8988T (cell line): ENCODE measurements at places on chromosomes 11 and 22.

GRCh38 chr11:123093739-123094138 lies 31.8 kb upstream of the HSPA8 start:
- DNase-seq: no peak

DNA sequence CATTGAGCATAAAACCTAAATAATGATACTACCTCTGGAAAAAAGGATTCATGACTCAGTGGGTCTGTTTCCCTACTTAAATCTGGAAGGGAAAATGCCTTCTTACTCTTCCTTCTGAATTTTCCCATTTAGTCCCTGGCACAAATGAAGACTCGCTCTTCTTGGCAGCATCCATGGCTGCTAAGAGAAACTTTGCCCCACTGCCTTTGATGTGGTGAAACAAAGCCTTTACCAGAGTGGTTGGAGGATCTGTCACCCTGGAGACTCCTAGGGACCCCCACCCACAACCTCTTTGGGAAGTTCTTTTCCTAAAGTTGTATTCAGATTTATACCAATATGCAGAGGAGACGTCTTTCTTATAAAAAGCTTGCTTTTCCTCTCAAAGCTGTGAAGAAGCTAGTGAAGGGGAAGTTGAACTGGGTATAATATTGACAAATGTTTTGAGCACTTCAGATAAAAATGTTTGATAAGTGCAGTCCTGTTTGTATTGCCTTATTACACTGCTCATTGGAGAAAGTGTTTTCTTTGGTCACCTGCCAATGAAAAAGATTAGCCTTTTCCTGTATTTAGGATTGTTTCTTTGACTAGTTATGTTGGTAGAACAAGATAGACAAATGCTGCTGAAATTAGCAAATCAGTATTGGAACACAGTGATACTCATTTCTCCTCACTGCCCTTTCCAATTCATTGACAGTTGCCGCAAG lies 77.3 kb downstream of the ARFGAP2 start:
- no peak for DNase-seq

- no peak for DNase-seq
Measured at GRCh38 chr11:20008190-20008870, 151.9 kb downstream of the DBX1 start.

GRCh38 chr11:80925321-80925720 lies 1484.5 kb upstream of the TENM4 start:
- no peak for DNase-seq

- DNase-seq: no peak
Measured at GRCh38 chr11:81655351-81655750, 1078.3 kb downstream of the FAM181B start.

- no peak for DNase-seq
Measured at GRCh38 chr11:72668629-72669347, 5.4 kb downstream of the PDE2A start.

DNA sequence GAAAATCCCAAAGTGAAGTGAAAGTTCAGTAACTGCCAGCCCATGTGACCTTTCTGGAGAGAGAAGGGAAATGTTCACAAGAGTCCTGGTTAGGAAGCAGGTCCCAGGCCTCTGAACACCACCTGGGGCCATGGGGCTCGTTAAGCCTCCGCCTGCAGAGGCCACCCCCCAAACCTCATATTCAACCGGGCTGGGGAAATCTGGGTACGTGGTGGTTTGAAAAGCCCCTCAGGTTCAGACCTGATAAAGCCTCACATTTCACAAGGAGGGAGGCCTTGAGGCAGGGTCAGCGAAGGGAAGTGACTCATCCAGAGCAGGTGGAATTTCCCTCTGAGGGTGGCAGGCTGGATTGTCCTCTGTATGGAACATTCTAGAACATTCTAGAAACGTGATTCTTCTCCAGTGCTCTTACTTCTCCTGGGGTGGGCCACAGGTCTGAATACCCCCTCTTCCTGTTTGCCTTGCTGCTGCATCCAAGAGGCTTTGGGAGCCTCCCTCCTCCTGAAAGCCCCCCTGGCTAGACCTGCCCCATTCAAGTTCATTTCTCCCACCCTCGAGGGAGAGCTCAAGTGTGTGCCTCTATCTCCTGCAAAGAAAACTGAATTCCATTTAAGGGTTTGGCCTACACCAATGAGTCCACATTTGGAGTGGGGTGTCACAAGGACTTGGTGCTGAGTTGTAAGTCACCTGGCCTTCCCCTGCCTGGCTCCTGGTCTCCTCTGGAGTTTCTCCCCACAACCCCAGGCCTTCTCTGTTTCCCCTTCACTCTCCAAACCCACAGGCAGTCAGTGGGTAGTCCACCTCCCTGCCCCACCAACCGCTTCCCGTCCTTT lies 6.3 kb downstream of the FXYD2 start:
- DNase-seq: no peak

DNA sequence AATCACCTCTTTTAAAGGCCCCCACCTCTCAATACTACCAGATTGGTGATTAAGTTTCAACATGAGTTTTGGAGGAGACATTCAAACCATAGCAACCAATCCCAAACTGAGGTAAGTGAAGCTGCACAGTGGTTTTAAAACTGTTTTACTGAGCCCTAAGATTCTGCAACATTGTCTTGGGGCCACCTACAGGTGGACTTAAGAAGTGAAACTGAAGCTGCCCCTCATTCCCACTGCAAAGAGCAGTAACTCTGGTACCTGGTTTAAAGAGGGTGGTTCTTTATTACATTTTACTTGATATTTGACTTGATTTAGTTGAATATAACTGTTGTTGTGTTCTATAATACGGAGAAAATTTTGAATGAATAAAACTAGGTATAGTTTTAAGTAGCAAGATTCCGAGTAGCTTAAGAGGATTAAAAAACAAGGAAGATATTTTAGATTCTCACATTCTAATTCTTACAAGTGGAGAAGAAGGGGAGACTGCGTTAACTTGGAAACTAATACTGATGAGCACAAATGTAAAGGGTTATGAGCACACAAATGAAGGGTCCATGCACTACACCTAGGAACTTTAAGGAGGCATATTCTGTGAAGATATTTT lies 26.7 kb downstream of the SYT9 start:
- peak; percentile 23 for DNase-seq

GRCh38 chr11:107924306-107924705 lies 3.9 kb upstream of the RAB39A start:
- DNase-seq: no peak

DNA sequence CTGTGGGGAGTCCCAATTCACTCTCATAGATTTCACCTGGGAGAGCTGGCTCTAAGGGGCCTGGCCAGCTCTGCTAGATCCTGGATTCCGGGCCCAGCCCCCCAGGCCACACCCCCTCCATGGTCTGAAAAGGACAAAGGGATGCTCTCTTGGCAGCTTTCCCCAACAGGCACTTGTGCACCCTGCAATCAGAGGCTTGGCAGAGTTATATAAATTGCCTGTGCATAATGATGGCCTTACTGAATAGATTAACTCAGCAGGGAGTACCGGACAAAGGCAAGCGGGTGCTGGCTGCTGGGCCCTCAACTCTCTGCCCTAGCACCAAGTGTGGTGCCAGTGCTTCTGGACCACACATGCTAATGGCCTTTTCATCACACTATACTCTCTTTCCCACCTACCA lies 461.6 kb downstream of the BUD13 start:
- DNase-seq: no peak

- DNase-seq: no peak
Measured at GRCh38 chr11:58503361-58503856, 4.5 kb downstream of the OR5B21 start.

DNA sequence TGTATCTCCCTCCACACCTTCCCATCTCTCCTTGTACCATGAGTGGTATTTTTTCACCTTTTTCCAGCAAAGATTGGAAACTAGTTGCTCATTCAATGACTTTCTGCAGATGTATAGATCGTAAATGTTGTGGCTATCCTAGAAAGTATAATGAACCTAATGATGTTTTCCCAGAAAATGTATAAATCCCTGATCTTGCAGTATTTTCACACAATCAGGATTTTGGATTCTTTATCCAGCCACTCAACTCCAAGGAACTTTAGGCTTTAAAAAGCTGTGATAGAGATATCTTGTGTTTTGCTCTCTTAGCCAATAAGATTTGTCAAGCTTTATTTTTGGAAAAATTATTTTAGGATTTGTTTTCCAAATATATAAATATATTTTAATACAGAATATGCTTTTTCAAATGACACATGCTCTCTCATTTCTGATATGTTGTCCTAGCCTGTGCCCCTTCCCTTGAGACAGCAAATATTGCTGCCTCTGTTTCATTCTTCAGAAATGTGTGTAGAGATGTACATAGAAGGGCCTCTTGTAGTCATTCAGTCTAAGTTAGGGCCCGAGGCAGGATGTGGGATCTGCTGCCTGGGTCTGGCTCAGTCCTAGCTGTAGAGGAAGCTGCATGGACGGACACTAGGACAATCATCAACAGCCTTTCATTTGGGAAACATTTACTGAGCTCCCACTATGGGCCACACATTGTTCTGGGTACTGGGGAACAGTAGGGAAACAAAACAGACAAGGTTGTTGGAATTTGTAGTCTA lies 62.4 kb downstream of the NAV2 start:
- DNase-seq: no peak

DNA sequence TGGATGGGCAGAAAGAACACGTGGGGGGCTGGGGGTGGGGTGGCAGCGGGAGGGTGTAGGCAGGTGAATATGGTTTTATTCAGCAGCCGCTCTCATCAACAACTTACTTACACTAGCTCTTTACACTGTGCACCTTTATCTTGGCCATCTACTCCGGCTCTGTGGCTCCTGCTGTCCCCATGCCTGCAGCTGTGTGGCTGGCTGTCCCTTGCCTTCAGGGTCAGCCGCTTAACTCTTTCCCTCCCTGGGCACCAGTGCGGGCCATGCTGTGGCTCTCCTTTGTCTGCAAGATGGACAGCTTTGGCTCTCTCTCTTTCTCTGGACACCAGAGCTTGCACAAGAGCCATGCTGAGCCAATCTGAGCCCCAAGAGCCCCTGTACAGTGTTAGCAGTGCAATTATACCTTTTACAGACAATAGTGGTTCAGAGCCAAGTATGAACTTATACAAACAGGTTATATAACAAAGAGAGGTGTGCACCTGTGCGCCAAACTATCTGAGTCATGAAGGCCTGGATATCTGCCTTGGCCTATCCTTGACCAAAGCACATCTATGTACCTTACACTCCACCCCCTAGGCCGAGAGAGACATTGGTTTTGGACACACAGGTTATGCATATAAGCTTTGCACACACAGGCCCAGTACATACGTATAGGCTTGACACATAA lies 94.3 kb upstream of the CTSC start:
- DNase-seq: no peak

DNA sequence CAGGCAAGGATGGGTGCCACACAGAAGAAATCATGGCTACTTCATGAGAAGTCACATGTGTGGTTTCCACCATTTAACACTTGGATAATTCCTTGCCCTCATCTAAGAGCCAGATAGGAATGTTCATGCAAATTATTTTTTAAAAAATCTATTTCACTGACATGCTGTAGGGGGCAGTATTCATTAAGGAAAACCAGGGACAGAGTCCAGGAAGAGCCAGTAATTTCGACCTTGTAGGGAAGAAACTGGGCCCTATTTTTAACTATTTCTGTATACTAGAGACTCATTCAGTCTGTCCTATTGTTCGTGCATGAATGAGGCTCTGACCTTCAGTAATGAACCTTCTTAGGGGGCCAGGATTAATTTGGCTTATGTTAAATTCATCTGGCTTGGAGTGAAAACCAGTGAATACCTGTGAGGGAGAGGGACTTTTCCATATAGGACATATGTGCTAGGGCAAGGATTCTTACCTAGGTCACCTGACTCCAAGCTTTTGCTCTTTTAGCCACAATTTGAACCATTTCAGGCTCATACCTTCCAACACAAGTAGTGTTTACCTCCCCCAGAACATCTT lies 192.7 kb downstream of the NAV2 start:
- peak; percentile 31 for DNase-seq

- peak; percentile 58 for DNase-seq
Measured at GRCh38 chr22:42270176-42270509, 310 bp downstream of the TCF20 start.

DNA sequence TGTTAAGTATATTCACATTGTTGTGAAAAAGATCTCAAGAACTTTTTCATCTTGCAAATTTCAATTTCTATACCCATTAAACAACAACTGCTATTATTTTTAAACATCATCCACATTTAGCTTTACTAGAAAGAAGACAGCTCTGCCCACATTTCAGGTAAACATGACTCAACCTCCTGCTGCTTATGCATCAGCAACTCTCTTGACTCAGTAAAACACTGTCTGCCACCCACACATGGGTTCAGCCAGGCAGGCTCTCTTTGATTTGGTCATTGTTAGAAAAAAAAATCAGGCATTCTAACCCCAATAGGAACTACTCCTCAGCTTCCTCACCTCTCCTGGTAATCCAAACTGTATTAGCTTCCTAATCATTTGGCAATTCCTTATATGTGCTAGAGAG lies 5.1 kb upstream of the ENDOD1 start:
- DNase-seq: no peak

DNA sequence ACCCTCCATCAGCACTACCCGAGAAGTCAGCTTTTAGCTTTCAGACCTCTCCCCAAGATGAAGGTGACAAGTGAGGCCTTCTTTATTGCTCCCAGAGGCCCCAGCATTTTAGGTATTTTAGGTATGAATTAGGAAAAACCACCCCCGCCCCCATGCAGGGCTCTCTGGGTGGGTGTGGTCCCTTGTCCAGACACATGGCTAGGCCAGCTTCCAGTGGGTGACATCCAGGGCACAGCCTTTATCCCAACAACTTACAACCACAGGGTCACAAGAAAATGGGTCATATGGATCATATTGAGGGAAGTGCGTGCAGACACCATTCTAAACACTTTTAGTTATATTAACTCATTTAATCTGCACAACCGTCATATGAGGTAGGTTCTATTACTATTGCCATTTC lies 42.1 kb downstream of the RIBC2 start:
- no peak for DNase-seq

DNA sequence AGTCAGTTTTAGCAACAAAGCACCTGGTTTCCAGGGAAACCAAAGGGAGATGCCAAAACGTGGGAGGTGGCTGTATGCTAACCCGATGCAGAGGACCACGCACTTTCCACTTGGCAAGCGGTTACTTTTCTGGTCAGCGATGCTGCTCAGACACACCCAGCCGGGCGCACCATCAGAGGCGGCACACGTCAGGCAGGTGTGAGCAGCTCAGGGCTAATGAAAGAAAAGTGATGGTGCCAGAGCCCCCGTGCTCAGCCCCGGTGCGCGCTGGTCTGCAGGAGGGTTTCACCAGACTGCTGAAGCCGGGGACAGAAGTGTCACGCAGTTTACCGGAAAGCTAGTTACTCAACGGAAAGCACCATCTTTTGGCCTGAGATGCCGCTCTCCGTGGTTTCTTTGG lies 5.7 kb downstream of the LTO1 start:
- DNase-seq: no peak

GRCh38 chr11:64917663-64917995 lies 620 bp upstream of the ATG2A start:
- no peak for DNase-seq

GRCh38 chr11:103582351-103582909 lies 454.0 kb upstream of the DDI1 start:
- DNase-seq: no peak

DNA sequence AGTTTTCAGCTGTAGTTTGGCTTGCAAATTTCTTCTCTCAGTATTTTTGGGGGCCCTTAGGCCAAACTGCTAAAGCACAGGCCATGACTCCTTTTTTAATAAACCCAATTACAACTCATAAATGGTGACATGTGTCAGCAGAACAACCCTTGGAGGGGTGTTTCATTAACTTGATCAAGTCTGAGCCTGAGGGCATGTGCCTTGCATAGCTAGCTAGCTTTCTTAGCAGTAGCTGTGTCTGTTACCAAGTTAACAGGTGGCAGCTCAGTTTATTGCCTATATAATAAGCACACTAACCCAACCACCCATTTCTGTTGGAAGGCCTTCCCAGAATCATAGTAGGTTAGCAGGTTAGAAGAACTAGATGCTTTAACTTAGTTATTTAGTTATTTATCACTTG lies 950.3 kb upstream of the CCDC90B start:
- DNase-seq: no peak
